ENCODE measurements at places on chromosomes 2 and 18. TPM values are rescaled to one million over a fixed set of nuclear protein-coding genes. Genes with fewer than 3 reads are reported as not detected.

GRCh38 chr2:157404363-157404762, 39.5 kb downstream of the CYTIP start:
- no peaks in the 10 kb centered on the region for H3K27me3 ChIP-seq
- H3K4me1 ChIP-seq, result peaks cover 64% of the 10 kb centered on the region
- peaks cover 69% of the 10 kb centered on the region for H3K36me3 ChIP-seq
- peak overlapping the region; percentile 87 for H3K27ac ChIP-seq
- peak overlapping the region; percentile 50 for H3K4me3 ChIP-seq

DNA sequence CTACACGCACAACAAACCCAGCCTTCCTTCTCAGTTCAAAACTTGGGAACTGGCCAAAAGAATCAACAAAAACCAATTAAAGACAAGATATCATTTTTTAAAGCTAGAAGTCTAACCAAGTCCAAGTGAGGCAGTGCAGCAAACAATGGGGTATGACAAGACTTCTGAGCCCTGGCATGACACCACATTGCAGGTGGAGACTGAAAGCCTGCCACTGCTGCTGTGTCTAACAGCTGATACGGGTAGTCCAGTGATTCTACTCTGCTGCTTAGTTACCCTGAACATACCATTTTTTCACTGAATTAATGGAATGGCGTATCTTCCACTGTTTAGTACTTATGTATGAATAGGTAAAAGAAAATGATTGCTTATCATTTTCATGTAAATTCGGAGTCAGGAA, 47.4 kb upstream of the KIDINS220 start:
- H3K27me3 ChIP-seq, result no peaks in the 10 kb centered on the region
- H3K4me3 ChIP-seq, result no peak overlapping the region
- H3K36me3 ChIP-seq, result no peaks in the 10 kb centered on the region
- DNase-seq, result no peak
- peaks cover 2% of the 10 kb centered on the region for H3K4me1 ChIP-seq

DNA sequence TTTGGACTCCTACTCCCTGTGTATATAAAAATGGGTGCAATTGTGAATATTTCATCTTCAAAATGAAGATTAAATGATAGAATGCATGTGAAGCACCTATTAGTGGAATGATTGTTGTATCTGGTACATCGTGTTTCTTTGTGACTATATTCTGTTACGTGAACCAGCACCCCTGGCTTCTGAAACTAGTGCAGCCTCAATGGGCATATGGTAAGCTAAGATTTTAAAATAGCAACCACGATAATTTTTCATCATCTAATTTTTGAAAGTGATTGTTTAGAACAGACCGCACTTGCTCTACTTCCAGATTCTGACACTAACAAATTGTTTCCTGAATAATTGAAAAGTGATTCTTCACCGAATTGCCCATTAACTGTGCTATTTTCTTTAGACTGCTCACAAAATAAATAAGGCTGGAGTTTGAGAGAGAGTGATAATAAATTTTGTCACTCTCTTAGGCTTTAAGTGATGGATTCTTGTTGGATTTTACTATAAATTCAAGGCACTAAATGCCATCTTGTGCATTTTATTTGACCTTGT, 806.1 kb upstream of the LRATD1 start:
- H3K4me1 ChIP-seq, result no peaks in the 10 kb centered on the region
- no peaks in the 10 kb centered on the region for H3K27me3 ChIP-seq
- no peak for DNase-seq
- no peak overlapping the region for H3K27ac ChIP-seq
- no peaks in the 10 kb centered on the region for H3K36me3 ChIP-seq

DNA sequence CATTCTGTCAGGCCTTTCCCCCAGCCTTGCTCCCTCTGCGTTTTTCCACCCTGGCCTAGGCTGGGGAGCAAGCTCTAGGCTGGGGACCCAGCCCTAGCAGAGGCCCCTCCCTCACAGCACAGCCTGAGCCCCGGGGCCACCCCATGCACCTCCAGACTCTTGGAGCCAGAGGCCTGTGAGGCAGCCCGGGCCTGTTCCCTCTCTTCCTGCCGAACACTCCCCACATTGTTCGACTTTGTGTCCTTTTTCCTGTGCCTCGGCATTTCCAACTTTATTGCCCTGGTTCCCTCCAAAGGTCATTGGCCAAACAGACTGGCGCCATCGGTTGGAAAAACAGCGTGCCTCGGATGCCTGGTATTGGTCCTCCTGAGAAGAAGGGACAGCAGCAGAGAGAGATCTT, 79.7 kb downstream of the HS1BP3 start:
- peaks cover 50% of the 10 kb centered on the region for H3K4me1 ChIP-seq
- peaks cover 1% of the 10 kb centered on the region for H3K36me3 ChIP-seq
- peaks cover 3% of the 10 kb centered on the region for H3K27me3 ChIP-seq
- no peak for DNase-seq
- no peak overlapping the region for H3K4me3 ChIP-seq
- H3K27ac ChIP-seq, result no peak overlapping the region

- no peaks in the 10 kb centered on the region for H3K27me3 ChIP-seq
- no peak overlapping the region for H3K27ac ChIP-seq
- DNase-seq, result no peak
- no peaks in the 10 kb centered on the region for H3K36me3 ChIP-seq
- no peak overlapping the region for H3K4me3 ChIP-seq
- no peaks in the 10 kb centered on the region for H3K4me1 ChIP-seq
Observed at GRCh38 chr2:54239427-54239826, 16.6 kb downstream of the TSPYL6 start.

DNA sequence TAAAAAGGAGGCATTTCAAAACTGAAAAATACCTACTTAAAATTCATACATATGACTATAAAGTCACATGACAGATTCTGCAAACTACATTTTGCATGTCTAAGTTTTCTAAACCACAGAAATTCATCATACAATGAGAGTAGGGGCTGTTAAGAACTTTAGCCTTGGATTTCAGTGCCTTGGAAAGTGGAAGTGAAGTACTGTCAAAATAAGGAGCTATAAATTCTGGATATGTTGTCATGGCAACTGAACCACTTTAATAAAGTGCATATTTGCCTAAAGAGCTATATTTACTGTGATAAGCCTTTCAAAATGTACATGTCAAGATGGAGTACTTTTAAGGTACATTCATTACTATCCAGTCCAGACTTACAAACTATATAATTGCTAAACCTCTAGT, 227.1 kb downstream of the RAB3GAP1 start:
- no peaks in the 10 kb centered on the region for H3K4me1 ChIP-seq
- H3K27me3 ChIP-seq, result no peaks in the 10 kb centered on the region
- no peaks in the 10 kb centered on the region for H3K36me3 ChIP-seq
- H3K4me3 ChIP-seq, result no peak overlapping the region
- no peak for DNase-seq

IL36A gene
- total RNA-seq, result not detected

SIX3 gene
- total RNA-seq, result 0.13 TPM

GPR17 gene
- not detected for total RNA-seq

DNAJC5G gene
- total RNA-seq, result not detected

All from activated CD4-positive, alpha-beta memory T cell treated with anti-CD3 and anti-CD28 coated beads, Interleukin-2, amount 10 ng/mL, durations not matched to agents 7 days and 5 days (primary cell).